ENCODE measurements at places on chromosomes 4 and X.
A peak's percentile ranks its signal among the peaks of the same experiment; 100 is the strongest.

DNA sequence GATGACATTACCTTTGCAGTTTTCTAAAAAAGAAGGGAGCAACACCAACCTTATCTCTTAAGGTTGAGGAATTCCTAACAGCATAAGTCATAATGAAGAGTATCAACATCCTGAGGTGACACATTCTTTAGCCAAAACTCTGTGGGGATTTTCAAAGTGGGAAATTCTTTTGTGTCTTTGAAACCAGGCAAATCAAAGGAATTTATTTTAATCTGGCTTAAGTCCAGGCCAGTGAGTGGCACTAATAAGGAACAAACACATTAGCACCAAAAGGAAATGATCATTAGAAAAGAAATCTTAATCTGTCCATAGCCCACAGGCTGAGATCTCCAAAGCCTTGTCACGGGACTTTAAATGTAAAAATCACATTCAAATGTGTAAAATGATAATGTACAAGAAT is 110.1 kb downstream of the LARP7 start:
- no peak for DNase-seq

DNA sequence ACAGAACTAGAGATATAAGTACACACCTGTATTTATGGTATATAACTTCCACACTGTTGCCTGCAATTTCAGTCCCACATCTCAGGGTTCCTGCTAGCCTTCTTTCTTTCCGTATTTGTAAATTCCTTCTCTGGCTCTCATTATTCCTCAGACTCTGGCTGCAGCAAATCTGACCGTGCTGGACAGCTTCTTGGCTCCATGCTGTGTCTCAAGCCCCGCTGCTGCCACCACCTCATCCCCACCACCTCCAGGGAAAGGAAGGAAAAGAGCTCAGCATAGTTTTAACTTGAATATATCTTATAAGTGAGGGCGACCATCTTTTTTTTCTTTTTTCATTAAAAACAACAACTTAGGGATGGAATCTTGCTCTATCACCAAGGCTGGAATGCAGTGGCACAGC is 155.6 kb upstream of the CXCL13 start:
- no peak for DNase-seq

DNA sequence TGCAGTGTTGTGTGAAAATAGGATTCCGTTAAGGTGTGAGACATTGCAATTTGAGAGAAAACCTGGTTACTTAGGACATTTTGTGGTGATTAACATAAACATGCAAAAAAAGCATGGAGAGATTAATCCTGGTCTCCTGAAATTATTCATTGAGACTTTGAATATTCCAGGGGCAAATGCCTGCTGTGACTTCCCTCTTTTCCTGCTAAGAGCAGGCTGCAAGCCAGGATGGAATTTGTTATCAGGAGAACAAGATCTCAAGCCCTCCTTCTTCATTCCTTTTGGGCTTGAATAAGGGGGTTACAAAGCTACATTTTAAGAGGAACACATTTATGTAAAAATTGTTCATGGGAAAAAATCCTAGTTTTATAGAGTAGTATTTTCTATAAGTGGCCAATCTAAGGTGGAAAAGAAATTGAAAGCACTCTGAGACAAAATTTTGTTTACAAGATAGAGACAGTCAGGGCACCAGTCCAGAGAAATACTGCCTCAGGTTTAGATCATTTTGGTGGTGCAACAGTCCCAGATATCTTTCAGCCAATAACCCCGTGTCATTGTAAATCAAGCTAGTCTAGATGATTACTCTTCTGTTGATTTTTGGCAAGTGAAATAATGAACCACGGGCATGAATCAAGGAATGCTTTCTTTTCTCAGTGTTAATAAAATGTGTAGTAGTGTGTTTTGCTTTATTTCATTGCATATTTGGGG is 1528.3 kb upstream of the AGA start:
- DNase-seq: no peak

DNA sequence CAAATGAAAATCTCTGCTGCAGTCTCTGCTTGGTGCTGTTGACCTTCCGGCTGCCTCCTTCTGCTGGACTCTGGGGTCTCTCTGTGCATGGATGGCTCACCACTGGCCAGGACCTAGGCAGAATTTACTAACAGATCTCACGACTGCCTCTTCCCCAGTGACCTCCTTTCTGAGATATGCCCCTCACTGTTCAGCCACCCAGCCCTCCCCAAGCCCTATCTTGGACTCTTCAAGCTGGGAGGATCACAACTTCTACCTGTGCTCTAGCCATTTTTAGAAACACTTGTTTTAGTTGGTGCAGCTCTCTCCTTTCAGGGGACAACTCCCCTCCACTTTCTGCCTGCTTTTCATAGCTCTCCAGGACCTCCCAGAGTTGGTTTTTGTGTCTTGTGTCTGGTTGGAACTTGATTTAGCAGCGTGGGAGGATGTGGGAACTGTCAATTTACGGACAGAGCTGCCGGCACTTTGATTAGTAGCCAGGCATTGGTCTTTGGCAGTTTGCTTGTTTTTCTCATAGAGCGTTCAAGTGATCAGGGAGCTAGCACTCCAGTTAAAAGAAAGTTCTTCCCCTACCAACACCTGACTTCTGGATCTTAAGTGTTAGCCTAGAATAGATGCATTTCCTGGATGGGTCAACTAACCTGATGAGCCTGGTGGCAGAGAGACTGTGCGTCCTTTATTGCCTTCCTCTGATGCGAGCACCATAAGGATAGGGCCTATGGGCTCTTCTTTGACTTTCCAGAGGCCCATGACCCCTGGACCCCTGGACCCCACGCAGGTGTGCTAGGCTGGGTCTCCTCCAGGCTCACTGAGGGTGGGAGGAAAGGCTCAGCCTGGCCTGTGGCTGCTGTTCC is 6.5 kb downstream of the RGS12 start:
- DNase-seq: no peak

DNA sequence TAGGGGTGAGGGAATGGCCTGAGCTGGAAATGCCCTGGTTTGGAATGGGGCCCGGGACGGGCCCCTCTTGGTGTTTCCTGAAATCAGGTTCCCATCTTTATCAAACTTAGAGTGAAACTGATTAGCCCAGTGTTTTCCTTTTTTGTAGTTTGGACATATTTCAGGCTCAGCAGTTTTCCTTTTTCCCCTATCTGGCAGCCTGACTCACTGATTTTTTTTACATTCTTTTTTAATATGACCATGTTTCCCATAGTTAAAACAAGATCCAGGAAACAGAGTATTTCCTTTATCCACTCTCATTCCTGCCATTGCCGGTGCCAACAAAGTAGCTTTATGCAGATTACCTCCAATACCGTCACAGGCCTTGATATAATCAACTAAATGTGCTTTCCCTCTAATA is 20.5 kb upstream of the C4orf17 start:
- DNase-seq: no peak

DNA sequence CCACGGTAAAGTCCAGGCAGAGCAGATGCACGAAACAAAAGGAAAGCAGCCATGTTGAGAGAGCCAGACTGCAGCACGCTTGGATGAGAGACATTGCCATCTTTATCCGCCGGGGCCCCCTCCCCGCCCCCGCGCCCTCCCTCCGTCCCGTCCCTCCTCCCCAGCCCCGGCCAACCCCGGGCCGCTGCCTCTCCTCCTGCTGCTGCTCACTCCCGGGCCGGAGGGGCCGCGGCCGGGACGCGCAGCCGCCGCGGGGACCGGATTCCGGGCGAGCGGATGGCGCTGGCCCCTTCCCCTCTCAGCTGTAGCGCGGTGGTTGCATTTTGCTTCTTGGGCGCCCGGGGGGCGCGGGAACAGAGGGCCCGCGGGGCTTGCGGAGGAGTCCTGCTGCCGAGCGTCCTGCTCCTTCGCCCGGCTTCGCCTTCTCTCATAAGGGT is 542 bp downstream of the RNF150 start:
- DNase-seq: peak; percentile 1

Data from stimulated activated CD4-positive, alpha-beta T cell treated with anti-CD3 and anti-CD28 coated beads, Interleukin-1b, Interleukin-23, amount 100 ng/mL, for 48 hours (primary cell).